ENCODE measurements at places on chromosomes 7 and 10.

GRCh38 chr7:94642838-94643653, 12.9 kb downstream of the SGCE start:
- DNase-seq, result no peak

DNA sequence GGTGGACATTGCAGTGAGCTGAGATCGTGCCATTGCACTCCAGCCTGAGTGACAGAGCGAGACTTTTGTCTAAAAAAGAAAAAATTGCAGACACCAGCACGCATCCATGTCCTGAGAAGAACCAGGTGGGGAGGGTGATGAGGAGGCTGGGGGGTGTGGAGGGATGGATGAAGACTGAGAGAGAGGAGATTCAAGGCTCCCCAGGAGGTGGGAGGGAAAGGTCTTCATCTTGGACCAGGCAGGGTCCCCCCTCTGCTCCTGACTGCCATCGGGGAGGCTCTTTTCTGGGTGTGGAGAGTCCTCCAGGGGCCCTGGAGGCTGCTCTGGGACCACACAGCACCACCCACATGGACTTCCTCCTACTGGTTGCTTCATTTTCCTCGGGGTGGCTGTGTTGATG, 1.5 kb downstream of the SCART1 start:
- no peak for DNase-seq

DNA sequence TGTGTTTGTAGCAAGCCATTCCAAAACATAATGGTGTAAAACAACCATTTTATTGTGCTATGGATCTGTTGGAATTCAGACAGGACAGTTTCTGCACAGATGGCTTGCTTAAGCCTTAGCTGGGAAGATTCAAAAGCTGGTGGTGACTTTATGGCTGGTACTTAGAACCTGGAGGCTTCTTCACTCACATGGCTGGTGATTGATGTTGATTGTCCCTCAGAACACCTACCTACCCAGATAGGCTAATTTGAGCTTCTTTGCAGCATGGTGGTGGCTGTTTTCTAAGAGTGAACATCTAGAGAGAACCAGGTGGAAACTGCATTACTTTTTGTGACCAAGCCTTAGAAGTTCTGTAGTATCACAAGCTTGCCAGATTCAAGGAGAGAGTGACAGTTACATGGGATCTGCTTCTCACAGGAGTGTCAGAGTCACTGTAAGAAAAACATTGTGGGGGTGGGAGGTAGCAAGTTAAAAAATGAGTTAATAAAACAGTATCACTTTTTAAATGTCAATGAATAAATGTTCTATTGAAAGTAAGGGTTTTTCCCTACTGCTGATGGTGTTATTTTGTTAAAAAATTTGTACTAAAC, 7.1 kb downstream of the R3HCC1L start:
- DNase-seq, result no peak

GRCh38 chr10:79262131-79262530, 85.1 kb upstream of the PPIF start:
- DNase-seq, result no peak

- peak; percentile 55 for DNase-seq
Measured at GRCh38 chr7:155738652-155739537, 73.4 kb downstream of the SHH start.

DNA sequence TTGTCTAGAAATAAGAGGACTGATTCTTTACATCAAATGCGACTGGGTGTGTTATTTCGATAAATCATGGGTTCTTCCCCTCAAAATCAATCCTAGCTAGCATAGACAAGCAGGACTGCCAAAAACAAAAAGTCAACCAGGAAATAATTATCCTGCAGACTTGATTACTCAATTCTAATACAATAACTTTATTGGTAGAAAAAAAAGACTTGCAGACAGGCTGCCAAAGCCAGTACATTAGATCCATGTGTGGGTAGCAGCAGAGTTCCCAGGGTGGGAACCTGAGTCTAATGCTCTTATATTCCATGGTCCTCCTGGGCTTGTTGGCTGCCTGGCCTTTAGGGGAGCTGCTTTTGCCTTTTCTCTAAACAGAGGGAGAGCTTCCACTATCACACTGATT, 7.8 kb downstream of the AFAP1L2 start:
- no peak for DNase-seq

- DNase-seq, result peak; percentile 92
Measured at GRCh38 chr10:21533467-21534279, at the start of gene MLLT10. MLLT10 (plus strand) TSS chr10:21534232; CDS start chr10:21534645, 413 bp downstream.

DNA sequence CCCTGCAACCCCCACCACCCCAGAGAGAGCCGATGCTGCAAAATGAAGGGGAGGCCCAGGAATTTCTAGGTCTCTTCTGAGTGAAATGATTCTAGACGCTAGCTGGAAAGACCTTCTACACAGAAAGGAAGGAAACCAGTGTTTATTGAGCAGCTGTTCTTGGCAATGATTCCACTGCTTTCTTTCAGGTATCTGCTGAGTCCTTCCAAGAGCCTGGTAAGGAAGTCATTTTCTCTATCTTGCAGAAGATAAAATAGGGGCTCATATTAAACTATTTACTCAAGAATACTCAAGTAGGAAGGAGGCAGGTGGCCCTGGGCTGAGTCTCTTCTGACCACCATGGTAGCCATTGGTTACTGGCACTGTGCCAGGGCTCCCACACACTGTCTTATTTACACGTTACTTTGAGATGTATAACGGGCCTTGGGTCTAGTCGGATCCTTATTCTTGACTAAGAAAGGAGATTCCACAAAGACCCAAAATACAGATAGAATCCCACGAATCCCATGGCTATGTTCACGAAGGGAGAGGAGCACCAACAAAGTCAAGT, 112.1 kb downstream of the GALNT11 start:
- no peak for DNase-seq

DNA sequence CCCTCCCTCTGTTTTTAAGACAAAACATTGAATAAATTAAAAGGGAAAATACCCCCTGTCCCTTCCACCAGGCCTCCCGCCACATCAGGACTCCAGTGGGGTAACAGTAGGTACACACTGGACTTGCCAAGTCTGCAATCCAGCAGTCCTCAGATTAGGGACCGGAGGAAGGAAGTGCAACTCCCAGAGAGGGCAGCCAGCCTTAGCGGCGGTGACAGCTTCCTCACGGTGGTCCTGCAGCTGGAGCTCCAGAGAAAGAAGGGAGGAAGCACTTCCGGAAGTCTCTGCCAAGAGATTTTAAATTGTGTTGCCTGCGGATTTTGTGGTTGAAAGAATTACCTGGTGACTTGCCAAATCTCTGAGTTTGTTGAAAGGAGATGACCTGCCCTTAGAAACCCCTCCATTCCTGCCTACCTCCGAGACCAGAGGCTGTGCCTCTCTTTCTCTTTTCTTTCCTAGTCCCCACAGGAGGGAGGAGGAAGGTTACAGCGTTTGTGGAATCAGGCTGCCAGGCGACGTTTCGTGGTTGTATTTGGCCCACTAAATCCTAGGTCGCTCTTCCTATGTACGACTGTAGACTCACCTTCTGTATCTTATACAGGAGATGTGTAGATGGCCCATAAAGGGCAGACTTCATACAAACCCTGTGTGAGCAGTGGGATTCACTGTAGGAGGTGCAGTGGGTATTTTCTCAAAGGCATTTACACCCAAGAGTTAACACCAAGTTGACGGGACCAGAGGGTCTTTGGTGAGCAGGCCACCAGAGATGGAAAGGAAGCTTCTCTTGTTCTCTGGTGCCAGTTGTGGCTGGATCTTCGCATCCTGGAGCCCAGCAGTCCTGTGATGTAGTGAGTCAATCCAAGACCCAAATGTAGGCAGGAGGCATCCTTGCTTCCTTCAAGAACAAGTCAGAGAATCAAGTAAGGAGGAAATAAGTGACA, 77.9 kb downstream of the INSIG1 start:
- DNase-seq, result no peak

DNA sequence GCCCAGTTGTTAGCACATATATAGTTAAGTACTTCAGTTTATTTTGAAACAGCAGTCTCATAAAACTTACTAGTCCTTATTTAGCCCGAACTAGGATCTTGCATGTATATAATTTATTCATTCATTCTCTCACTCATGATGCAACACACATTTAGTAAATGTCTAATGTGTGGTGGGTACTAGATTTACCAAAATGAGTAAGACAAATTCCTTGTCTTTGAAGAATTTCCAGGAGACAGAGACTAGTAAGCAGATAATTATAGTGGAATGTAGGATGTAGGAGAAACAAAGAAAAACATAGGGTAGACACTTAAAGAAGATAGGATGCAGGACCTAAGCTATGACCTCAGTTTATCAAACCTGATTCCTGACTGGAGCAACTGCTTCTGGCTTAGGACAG, 120.2 kb upstream of the AMPH start:
- DNase-seq, result no peak

Data from suppressor macrophage treated with lipopolysaccharide for 4 hours (primary cell).